ENCODE measurements at places on chromosomes 5 and 9.

DNA sequence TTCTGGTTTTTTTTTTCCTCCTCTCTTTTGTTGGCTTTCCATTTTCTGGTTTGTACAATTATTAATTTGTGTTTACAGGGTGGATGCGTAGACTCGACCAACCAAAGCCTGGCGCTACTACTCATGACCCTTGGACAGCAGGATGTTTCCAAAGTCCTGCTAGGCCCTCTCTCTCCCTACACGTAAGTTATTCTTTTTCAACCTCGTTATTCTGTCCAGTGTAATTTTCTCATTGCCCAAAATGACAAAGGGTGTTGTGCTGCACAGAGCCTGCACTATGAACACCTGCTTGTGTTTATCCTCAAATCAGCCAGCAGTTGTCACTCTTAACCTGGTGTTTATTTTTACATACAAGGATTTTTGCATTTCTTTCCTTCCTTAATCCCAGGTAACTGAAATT is 56.6 kb downstream of the RCL1 start:
- no peak for DNase-seq

GRCh38 chr5:122007546-122007945 is 45.8 kb downstream of the SRFBP1 start:
- no peak for DNase-seq

GRCh38 chr9:135980926-135981630 is 19.9 kb upstream of the UBAC1 start:
- DNase-seq = no peak

- DNase-seq = no peak
Measured at GRCh38 chr9:95129476-95130291, 187.8 kb downstream of the FANCC start.

GRCh38 chr5:38636626-38637025 is 80.2 kb upstream of the LIFR start:
- DNase-seq = no peak

DNA sequence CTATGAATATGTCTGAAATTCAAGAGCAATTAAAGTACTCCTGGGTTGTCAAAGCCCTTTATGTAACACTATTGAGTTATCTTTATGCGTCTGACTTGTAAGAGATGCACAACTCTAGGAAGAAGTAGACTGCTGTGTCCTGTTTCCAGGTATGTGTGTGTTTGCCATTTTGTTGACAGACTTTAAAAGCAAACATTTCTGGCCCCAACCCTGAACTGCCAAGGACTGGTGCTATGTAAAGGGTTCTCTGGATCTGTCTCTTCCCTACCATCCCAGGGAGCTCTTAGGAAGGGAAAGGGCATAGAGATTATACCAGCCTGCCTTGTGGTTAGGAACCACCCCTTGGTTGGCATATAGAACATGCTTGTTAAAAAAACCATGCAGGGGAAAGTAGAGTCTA is 12.1 kb downstream of the SLC22A5 start:
- no peak for DNase-seq

All from T-helper 17 cell (primary cell).